ENCODE measurements at places on chromosomes 11 and 22.

GRCh38 chr11:2778630-2779498 lies 79.1 kb upstream of the KCNQ1OT1 start:
- peak; percentile 86 for DNase-seq

GRCh38 chr11:65187146-65187675 lies 5.5 kb downstream of the CAPN1 start:
- no peak for DNase-seq

DNA sequence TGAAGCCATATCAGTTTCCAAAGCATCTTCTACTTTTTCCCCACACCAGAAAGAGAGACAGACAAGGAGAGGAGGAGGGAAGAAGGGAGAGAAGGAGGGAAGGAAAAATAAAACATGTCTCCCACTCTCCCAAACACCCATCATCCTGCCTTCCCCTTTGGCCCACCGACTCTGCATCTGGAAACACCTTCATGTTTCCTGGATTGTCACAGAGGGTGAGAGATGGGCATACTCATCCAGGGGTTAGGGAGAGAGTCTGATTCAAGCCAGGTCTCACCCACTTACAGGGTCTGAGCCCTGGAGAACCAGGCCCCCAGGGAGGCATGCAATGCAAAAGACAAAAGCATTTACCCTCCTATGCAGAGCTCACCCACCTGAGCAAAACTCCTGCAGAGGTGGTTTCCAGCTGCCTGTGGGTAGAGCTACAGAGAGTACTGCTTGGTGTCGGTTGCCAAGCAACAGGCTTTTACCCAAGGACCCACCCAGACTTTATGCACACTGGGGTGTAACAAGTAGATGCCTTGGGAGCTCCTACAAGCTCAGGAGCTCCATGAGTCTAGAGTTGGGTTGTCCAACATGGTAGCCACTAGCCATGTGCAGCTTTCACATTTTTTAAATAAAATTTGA lies 33.4 kb downstream of the MN1 start:
- no peak for DNase-seq

- no peak for DNase-seq
These were observed 29.8 kb upstream of the P2RY2 start for GRCh38 chr11:73188301-73188700.

DNA sequence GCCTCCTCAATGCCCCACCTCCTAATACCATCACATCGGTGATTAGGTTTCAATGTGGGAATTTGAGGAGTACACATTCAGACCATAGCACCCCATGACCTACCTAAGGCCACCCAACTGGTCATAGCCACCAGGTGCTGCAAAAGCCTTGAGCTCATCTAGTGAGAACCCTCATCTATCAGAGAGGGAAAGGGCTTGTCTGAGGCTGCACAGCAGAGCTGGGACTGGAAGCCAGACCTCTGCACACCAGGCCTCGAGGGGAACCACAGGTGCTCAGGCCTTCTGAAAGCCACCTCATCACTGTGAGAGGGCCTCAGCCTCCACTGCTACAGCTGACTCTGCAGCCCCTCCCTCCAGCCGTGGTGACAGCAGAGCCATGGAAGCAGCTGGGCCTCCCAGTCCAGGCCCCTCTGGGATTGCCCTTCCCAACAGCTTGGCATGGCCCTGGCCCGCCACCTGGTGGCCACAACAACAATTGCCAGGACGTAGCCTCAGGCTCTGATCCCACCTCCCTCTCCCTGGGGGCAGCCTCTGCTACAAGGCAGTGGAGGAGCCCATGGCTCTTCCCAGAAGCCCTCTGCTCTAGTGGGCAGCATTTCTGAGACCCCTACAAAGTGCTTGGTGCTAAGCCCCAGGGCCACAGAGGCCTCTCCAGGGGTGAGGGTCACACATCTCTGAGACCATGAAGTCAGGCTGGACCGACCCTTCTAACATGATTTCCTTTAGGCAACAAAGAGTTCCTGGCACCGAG lies 41.0 kb upstream of the PRDM11 start:
- DNase-seq, result peak; percentile 93

GRCh38 chr22:38718414-38718813 lies 12.7 kb downstream of the GTPBP1 start:
- no peak for DNase-seq

DNA sequence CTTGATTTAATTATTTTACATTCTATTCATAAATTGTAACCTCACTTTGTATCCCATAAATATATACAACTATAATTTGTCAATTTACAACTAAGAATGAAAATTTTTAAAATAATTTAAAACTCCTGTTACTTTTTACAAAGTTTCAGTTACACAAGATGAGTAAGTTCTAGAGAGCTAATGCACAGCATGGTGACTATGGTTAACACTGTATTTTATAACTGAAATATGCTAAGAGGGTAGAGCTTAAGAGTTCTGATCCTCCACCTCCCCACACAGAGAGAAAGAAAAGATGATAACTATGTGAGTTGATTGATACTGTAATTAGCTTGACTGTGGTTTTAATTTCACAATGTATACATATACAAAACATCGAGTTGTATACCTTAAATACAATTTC lies 412.5 kb upstream of the DDI1 start:
- DNase-seq, result no peak

GRCh38 chr11:14519597-14519916 lies 629 bp downstream of the PSMA1 start:
- no peak for DNase-seq

GRCh38 chr11:118202599-118203422 lies 22.0 kb downstream of the JAML start:
- DNase-seq, result no peak

DNA sequence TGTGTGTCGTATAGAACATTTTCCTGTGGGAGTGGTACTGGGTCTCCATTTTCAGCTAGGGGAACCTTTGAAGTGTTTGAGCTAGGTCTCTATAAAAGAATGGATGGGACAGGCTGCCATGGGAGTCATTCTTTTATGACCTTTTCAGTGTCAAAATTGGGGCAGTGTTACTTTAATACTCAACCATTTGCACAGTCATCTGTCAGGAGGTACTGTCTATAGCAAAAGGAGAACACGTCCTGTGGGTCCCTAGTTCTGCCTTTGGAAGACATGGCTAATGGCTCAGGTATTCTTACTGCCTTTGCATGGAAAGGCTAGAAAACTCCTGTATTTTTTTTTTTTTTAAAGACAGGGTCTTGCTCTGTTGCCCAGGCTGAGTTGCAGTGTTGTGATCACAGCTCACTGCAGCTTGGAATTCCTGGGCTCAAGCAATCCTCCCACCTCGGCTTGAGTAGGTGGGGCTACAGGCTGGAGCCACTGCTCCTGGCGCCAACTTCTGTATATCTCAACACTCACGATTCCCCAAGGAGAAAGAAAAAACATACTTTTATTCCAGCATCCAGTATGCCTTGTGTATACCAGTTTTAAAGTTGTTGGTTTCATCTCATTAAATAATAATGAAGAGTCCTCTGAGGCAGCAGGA lies 2.1 kb upstream of the ATF4 start:
- no peak for DNase-seq

DNA sequence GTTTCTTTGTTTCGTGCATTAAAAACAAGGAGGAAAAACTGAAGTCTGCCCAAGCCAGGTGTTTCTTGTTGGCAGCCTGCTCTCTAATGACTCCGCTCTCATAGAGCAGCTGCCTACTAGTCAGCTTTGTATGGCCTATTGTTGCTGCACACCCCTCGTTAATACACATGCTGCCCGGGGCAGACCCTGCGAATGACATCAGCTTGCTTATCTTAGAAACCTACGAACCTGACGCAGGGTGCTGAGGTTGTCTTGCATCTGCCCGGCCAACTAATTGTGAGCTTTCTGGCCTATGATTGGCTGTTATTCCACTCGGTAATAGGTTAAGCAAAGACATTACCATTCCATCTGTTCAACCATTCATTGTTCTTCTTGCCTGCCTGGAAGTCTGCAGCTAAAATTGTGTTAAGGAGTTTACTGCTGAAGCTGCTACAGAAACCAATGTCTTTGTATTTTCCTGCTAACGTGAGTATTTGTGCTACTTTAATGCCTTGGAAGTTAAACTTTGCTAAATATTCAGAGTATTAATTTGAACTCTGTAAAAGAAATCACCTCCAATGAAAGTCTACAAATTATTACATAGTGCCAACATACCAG lies 37.5 kb downstream of the ZC3H12C start:
- DNase-seq, result no peak

- peak; percentile 68 for DNase-seq
These were observed 53.3 kb downstream of the CD82 start for GRCh38 chr11:44618561-44619425.

- no peak for DNase-seq
These were observed 50.7 kb upstream of the LYVE1 start for GRCh38 chr11:10619131-10619680.

DNA sequence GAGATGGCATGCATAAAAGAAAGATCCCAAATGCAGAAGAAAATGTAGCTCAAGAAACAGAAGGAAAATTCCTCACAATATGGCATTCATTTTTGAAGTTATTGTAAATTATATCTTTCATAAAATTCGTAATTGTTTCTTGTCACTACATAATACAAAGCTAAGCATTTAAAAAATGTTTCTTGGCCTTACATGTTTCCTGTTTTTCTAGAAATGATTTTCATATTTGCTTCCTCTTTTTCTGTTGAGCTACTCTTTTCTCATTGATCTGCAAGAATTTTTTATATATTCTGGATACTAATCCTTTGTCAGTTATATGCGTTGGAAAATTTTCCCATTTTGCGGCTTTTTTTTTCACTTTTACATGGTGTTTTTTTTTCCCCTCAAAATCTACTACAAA lies 48.0 kb downstream of the ENTHD1 start:
- DNase-seq, result no peak

GRCh38 chr22:50304528-50305392 lies 2.7 kb downstream of the PLXNB2 start:
- DNase-seq, result no peak

- no peak for DNase-seq
These were observed 10.0 kb upstream of the PATL1 start for GRCh38 chr11:59678813-59679165.

DNA sequence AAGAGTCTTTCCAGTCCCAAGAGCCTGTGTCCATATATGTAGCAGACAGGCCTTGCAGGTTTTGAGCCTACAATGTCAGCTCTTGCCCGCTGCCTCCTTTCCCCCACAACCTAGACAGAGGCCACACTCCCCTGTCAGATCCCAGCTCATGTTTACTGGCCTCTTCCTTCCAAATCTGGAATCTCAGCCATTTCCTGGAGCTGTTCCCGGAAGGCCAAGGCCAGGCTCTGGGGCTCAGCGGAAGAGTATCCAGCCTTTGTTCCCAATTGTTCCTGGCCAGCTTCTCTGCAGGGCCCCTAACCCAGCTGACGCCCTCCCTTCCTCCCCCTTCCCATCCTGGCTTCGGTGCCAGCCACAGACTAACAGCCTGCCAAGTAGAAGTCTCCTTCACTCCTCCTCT lies 1.0 kb upstream of the ROBO4 start:
- DNase-seq, result peak; percentile 84

DNA sequence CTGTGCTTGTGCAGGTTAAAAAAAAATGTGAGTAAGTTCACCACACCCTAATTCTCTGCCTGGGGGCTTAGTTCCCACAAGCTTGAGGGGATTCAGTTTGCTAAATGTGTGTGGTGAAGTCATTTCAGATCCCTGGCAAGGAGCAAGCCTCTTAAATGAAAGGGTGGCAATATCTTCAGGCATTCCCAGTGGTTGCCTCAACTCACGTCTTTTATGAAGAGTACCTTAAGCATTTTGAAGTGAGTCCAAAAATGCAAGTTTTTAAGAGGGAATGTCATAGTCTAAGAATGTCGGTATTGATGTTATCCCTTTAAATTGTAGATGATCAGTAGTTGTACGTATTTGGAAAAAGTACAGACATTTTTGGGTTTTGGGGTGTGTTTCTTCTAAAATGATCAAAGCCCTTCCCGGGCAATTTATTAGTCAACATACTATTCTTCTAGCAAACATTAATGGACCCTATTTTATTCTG lies 4.9 kb downstream of the TCP11L1 start:
- no peak for DNase-seq

Measured in spleen (tissue), 13 donors.